ENCODE measurements at places on chromosomes 2 and 18. TPM values are rescaled to one million over a fixed set of nuclear protein-coding genes. Genes with fewer than 3 reads are reported as not detected.
A peak's percentile ranks its signal among the peaks of the same experiment; 100 is the strongest.

The TMEM163 gene
- not detected for total RNA-seq

The CTLA4 gene
- total RNA-seq = not detected

The ATP6V1B1 gene
- total RNA-seq = not detected

The TMEM178A gene
- not detected for total RNA-seq

The SERPINB13 gene
- total RNA-seq = not detected

The LYPD6 gene
- total RNA-seq = 0.94 TPM

The KATNAL2 gene
- total RNA-seq = 3.2 TPM

The TMEM127 gene
- 3.7 TPM for total RNA-seq

The NEURL3 gene
- total RNA-seq = not detected

DNA sequence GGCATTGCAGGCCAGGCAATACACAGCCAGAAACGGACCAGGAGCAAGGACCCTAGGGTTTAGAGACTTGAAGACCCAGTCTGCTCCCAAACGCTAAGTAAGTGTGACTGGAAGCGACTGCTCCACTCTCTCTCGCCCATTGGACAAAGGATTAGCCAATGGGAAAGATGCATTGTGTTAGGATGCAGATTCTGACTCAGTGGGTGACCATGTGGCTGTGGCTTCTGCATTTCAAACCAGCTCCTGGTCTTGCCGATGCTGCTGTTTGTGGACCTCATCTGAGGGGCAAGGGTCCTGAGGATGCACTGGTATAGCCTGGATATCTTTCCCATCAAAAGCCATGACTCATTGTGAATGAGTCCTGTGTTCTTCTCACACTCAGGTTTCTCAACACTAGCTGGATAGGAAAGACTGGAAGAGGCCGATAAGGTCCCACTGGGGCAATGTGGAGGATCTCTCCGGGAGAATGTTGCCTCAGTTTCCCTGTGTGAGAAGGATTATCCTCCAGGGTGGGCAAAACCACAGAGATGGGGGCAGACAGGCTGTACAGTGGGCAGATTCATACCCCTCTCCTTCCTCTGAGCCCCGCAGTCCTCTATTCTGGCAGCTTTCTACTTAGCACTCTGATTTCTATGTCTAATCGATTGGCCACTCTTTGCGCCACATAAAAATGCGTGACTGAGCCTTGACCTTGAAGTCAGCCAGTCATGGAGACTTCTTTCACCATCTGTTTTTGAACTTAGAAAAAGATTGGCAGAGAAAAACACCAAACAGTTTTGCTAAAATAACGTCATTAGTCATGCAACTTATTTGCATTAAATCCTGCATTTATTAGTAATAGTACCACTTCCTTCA, 257.1 kb downstream of the PRKCE start:
- no peak for DNase-seq

GRCh38 chr2:14907014-14907612, 274.6 kb downstream of the LRATD1 start:
- DNase-seq = no peak

DNA sequence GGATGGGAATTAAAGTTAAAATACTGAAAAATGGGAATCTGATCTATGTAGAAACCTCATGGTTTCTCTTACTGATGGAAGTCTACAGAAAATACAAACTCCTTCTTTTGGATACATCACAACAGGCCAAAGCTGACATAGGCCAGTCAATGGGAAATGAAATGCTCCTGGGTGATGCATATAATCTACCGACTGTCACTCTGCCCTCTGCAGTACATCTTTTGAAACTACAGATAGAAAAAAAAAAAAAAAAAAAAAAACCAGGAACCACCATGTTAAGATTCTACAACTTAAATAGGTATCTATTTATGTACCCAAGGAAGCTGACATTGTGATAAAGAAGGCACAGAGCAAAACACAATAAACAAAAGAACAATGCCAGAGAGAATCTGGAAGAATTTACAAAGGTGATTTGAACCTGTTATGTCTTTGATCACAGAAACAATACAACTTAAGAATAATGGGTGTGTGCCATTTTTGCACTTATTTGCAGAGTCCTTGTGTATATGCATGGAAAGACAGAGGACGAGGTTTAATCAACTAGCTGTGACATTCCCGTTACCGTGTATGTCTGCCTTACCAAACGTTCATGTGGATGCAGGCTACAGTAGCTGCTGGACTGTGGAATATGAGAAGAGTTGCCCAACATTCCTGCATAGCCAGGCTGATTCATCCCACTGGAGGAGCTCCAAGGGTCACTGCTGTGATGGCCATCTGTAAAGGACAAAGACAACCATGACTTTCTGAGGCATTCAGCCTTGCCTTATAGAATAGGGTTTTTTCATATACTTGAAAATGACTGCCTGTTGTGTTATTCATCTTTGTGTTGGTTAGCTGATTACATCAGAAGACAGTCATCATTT, 312.7 kb downstream of the TCF4 start:
- peak; percentile 53 for DNase-seq

DNA sequence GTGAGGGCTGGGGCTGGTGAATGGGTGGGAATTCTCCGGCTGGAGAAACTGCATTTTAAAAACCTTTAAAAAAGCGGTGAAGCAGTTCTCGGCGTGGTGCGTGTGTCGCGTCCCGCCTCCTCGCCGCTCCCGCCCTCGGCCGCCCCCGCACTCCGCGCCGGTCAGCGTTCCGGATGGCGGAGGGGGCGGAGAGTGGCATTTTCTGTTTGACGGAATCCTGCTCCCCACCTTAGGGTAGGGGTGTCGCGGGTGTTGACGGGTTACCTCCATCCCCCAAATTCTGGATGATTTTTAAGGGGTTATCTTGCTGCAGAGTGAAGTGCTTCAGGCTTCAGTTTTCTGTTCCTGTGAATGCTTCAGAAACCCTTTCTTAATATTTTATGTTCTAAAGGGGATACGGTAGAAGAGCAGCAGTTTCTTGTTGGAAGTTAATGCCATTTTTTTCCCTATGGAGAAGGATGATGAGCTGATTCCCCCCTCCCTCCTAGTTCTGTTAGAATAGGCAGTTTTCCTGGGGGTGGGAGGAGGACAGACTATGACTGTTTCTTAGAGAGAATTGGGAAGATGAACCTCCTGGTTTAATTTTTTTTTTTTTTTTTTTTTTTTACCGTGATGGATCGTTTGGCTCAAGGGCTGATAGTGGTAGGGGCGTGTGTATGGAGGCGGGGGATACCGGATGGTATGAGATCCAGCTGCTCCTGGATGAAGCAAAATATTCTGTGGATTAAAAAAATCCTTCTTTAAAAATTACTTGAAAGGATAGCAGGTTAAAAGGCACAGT, 756 bp downstream of the ABI2 start:
- peak; percentile 77 for DNase-seq

DNA sequence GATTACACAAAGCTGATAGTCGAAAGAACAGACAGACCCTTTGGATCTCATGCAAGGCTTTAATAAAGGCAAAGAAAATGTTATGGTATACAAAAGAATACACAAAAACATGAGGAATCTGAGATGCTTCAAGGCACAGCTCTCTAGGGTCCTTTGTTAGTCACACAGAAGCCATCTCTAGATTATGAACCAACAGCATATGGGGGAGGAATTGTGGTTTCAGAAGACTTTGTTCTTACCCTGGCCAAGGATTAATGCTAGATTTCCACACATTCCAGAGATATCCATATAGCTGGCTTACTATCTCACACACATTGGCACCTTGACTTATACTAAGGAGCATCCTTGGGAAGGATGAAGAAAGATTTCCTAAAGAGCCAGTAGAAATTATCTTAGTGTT, 206.1 kb downstream of the GULP1 start:
- DNase-seq = no peak

GRCh38 chr2:147847746-147848391, 3.0 kb downstream of the ACVR2A start:
- DNase-seq = no peak

DNA sequence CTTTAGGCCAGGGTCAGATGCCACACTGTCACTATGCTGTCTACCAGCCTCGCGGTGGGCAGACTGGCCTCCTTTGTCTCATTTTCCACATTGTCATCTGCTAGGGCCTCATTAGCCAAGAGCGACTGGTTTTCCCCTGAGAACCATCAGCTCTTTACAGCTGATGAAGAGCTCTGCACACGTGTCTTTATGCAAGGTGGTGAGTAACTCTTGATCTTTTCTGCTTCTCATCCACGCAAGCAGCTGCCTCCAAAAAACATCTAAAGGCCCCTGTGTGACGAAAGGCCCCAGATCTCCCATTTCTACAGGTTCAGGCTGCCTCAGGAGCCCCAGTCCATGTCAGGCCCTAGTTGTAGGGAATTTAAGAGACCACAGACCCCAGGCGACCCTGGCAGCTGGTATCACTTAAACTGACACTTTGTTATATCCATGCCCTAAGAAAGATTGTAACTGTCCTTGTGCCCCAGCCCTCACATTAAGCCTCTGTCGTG, 52.9 kb downstream of the DPYSL5 start:
- DNase-seq = no peak

- no peak for DNase-seq
Measured at GRCh38 chr2:29260142-29260772, 145.0 kb downstream of the CLIP4 start.

DNA sequence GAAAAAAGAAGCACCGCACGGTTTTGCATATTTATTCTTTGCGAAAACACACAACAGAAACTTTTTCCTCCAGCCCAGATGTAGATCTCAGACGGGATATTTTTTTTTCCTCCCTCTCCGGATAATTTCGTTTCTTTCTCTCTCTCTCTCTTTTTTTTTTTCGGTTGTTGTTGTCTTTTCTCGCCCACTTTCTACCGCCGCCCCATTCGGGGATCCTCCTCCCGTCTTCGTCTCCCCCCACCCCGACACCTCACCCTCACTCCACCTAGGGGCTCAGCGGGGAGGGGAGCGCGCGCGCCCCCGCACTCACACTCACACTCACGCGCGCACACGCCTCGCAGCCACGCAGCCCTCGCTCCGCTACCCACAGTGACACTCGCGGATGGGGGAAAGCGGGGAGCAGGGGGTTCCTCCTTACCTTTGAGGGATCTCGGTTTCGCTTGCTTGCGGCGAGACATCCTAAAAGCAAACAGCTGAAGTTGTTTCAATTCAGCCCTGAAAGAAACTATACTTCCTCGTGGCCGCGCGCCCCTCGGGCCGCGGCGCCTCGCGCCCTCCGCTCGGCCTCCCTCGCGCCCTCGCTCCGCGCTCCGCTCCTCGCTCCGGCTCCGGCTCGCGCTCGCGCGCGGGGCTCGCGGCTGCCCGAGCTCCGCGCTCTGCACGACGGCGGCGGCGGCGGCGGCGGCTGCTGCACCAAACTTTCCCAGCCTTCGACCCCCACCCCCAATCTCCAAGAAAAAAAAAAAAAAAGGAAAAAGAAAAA, 1.3 kb downstream of the ZNF521 start:
- peak; percentile 28 for DNase-seq

- peak; percentile 20 for DNase-seq
Measured at GRCh38 chr18:44518091-44518615, 162.5 kb upstream of the SETBP1 start.
